ENCODE measurements at places on chromosomes 2 and 18.

GRCh38 chr2:23286758-23287704, 97.9 kb upstream of the KLHL29 start:
- DNase-seq = no peak

GRCh38 chr18:22604390-22604985, 186.8 kb upstream of the CTAGE1 start:
- no peak for DNase-seq

DNA sequence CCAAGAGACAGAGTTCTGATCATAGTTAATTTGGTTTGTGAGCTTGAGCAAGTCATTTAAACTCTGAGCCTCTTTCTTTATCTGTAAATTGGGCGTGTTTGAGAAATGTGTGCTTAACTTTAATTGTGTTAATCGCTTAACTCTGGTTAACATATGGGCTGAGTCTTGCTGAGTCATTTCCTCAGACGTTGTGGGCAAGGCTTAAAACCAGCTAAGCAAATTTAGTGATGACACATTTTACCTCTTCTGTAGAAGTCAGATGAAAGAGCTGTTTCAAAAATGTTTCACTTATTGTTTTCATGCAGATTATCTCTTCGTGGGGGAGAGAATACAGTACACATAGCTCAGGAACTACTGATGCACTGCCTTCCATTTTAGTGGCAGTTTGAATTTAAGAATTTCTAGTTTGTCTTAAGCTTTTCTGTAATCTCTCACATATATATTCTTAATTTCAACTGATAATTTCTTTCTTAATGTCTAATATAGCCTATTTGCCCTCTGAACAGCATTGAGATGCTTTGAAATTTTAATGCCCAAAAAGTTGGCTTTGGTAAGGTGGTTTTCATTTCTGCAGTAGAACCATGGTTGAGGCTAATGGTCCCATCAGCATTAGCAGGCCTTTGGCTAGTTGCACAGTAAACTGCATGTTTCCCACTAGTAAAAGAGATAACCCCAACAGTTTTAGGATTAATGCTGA, 34.9 kb downstream of the RAB10 start:
- DNase-seq = no peak

DNA sequence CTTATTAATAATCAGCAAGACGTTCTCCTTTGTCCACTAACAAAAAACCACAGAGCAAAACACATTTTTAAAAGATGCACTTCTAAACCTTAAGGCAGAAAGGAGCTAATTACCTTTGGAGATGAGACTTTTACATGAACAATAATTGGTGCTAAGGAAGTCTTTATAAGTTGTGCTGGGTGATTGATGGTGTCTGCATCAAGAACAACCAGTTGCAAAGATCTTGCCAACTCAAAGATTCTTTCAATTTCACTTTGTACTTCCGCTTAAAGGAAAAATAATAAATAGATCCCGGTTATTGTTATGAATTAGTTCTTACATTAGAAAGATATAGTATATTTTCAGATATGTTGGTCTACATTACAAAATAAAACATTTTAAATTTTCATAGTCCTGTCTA, 26.9 kb upstream of the ARL5A start:
- DNase-seq = no peak

DNA sequence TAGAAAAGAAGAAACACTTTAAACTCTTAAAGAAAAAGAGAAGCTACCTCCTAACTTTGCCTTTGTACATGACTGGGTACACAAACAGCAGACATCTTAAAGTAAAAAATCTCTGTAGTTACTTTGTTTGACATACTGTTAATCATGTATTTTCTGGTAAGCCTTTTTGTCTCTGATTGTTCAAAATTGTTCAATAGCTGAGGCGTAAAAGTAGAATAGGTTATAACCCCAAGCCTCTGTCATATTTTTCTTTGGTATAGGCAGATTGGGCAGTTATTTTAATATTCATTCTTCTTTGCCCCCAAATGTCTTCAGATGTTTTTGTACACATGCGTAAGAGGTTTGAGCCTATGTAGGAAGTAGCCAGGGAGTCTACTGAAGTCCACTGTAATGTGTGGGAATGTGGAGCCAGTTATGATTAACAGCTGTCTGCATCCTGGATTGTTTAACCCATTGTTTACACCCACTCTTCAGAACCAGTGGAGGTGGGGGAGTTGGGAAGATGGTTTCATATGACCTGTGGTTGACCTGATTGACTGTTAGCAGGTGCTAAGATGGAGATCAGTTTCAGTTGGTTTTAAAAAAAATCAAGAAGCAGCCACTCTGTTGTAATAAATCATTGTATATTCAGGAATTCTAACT, 150.5 kb downstream of the TANC1 start:
- DNase-seq = no peak

- DNase-seq = no peak
Observed at GRCh38 chr2:45505138-45505537, 105.9 kb downstream of the SRBD1 start.

DNA sequence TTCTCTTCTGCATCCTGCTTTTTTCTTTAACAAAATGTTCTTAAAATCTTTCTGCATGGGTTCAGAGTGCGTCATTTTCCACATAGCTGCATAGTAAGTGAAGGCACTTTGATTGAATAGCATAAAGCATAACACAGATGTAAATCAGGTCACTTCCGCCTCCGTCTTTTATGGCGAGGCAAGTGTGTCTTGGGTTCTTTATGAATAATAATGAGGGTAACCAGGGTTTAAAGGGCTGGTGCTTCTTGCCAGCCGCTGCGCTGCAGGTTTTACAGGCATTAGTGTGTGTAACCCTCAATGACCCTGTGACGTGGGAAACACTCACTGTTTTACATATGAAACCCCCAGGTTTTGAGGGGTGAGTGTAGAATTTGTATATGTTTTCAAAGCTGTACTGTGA, 164.2 kb downstream of the MYT1L start:
- no peak for DNase-seq

- no peak for DNase-seq
Observed at GRCh38 chr18:74299746-74300145, 8.0 kb upstream of the CYB5A start.

GRCh38 chr2:96927405-96928171, 57.7 kb upstream of the SEMA4C start:
- no peak for DNase-seq

DNA sequence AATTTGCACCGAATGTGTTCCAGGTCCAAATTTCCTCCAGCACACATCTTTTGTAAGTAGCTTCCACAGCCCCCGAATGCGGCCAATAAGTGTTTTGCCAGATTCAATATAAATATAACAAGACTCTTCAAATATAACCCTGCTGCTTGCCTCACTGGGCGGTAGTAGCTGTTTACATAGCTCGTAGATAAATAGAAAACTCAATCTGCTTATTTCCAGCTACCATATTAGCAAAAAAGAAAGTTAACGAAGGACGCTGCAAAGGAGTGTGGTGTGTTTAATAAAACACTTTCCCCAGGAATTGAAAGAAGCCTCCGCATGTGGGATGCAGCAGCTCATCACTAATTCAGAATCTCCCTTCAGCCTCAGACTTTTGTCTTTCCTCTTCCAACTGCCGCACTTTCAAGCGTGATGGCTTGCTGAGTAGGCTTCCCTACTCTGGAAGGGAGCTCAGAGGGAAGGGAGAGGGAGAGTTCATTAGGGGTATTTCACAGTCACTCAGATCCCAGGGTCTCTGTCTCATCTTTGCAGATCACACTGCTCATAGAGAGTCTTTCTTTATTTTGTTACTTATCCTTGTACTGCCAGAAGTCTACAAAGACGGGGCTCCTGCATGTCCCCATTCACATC, 367.0 kb downstream of the RND3 start:
- DNase-seq = no peak

DNA sequence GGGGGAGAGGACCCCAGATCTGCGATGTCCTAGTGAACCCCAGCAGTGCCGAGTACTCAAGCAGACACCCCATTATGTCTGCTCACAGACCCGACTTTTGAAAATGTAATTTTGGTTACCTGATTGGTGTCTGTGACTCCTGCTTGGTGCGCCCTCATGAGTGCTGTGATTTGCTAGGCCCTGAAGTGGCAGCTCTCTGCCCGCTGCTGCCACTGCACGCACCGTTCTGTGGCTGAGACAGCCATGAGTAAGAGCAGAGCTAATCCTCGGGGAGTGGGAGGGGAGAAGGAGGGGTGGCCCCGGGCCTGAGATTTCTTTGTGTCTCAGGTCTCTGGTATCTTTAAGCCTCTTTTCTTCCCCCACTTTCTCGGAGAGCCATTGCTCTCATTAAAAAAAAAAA, 18.2 kb downstream of the FHOD3 start:
- no peak for DNase-seq

GRCh38 chr2:23485841-23486683, 101.1 kb downstream of the KLHL29 start:
- no peak for DNase-seq

DNA sequence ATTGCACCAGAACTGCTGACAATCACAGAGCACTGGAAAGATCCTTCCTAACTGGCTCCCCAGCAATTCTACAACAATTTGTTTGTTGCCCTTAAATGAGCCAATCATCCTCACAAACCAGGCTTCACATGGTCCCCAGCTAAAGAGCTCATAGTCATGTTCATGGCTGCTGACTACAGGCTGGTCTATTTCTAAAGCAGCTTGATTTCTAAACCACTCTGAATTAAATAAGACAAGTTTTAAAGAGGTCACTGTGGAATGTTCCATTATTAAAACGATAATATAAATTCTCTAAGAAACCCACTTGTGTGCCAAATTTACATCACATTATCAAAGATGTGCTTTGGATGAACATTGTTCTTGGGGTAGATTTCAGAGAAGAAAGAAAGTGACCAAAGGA, 110.7 kb downstream of the COPS8 start:
- no peak for DNase-seq

GRCh38 chr2:910698-911097, 40.0 kb upstream of the SNTG2 start:
- no peak for DNase-seq

- no peak for DNase-seq
Observed at GRCh38 chr2:113058998-113059960, at the start of gene IL36RN. TSS of gene IL36RN (plus strand) at chr2:113059198. CDS start at chr2:113059439, 241 bp downstream.

DNA sequence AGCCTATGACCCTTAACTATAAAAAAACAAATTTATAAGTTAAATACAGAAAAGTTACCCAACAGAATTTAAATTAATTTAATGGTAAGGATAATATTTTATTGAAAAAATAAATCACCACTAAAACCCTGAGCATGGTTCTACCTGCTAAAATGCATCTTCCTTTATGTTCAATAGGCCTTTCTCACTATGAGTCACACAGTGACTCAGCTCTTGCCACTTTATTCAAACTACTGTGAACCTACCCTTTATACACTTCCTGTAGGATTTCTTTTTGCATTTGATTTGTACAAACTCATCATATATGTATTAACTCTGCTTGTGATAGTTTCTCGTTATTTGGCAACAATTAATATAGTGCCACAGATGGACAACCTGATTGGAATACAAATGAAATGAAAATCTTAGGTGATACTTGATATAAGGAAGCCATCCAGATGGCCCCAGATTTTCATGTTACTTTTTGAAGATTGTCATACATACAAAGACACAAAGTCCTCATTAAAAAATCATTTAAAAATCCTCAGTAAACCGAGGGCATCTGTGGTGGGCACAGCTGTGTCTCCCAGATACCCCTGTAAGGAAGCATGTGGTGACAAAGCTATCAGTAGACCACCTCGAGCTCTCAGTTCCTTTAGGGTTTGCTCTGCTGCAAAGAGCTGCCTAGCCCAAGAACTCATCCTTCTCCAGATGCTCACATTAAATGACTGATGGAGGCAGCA, 55.2 kb upstream of the COBLL1 start:
- DNase-seq = peak; percentile 91

DNA sequence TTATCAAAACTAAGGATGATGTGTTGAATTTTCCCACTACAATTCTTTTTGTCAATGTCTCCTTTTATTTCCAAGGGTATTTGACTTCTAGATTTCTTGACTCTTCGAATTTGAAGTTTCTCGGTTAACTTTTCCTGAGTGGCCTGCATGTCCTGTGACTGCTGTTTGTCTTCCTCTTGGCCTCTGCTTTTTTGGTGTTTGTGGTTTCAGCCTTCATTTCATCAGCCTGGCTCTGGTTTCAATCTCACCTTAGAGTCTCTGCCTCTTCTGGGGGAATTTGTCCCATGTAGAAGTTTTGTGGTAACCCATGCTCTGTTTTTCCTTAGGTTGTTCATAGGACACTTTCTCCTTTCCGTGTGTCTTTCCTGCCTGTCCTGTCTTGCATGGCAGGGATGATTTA, 28.3 kb upstream of the SNED1 start:
- no peak for DNase-seq

GRCh38 chr2:38907743-38908562, 18.3 kb downstream of the ARHGEF33 start:
- no peak for DNase-seq

DNA sequence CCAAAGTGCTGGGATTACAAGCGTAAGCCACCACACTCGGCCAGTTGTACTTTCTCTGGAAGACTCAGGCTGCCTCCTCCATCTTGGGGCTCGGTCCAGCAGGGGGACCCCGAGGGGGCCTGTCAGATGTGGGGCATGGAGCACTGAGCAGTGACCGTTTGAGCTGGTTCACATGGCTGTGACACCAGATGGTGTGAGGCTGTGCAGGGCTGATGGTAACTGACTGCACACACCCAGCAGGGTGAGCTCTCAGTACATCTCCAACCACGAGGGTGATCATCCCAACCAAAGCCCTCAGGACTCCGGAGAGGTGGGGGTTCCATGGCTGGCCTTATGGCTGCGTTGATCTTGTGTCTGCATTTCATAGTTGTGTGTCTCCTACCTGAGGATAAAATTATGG, 63.4 kb downstream of the FAM168B start:
- DNase-seq = no peak

DNA sequence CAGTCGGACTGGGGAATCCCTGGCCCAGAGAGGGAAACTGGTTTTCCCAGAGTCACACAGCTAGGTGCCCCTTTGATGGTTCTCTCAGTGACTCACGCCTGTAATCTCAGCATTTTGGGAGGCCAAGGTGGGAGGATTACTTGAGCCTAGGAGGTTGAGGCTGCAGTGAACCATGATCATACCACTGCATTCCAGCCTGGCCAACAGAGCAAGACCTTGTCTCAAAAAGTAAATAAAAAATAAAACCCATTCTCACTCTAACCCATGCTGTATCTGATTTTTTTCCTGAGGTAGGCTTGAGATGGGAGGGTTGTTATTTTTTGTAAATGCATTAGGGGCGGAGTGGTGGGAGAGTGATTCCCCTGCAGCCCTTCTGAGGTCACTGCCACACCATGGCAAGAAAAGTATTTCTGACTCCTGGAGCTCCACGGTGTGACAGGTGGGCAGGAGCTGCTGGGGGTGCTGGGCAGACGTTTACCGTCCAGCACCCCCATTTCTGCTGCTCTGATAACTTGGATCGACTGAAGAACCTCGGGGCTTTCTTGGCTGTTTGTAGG, 60.3 kb downstream of the HPCAL1 start:
- DNase-seq = no peak

Measured in bone marrow (tissue), 2 donors.